Foreskin keratinocyte (primary cell): ENCODE measurements at places on chromosomes 11 and 22.

DNA sequence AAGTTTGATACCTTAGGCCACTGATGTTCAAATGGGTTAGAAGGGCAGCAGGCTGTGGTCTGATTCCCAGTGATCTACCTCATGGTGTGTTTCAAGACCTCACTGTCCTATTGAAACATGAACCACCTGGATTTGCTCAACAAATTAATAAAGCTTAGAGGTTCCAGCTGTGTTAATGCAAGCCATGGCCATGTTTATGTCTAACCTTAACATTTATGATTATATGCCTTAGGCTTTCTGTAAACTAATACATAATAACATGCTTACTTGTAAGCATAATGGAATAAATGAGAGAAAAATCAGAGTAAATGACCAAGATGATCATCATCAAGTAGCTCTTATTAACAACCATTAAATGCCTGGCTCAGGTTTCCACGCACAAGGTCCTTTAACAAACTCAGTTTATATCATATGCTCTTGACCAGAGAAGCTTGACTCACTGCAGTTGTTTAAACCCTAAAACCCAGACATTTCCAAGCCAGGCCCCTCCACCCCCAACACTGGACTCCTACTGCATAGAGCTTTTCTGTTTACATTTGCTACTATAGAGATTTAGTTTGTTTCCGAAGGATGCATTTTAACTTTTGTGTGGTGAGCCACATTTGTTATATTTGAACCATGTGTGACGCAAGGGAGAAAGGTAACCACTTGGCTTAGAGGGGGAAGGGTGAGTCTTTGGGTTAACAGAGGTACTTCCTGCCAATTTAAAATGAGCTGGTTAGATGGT, 43.7 kb downstream of the KREMEN1 start:
- DNase-seq: no peak

DNA sequence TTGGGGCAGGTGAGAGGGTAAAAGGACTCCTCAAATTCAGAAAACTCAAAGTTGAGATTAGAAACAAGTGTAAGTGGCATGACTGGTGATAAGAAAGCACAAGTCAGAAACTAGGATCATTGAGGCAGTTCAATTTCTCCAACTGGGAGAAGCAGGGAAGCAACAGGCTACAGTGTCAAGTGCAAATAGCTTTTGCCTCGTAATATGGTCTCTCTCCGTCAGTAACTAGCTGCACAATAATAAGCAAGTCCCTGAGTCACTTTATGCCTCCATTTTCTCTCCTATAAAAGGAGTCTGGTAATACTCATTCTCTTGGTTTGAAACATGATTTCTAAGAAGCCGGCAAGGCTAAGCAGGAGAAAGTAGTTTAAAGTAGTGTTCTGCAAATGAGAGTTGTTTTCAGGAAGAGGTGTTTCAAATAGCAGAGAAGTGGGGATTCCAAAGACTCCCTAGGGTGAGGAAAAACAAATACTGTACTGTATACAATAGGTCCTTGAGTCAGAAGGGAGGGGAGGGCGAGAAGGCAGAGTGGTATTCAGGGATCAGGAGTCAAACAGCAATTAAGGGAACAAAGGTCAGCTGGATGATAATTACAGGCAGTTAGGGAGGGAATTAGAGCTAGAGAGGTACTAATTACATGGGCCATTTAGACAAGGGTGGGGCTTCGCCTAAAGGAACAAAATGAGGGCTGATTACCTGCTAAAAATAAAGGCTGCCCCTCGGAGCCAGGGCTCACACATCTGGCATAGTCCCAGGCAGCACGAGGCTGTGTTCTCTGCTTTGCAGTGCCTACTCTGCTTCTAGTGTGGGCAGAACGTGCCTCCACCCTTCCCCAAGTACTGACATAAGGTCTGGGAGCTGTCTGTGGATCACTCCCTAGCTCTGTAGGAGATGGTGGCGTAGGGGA, 96.0 kb upstream of the BDNF start:
- DNase-seq: no peak

GRCh38 chr11:75351791-75352587, 528 bp upstream of the ARRB1 start:
- no peak for DNase-seq

GRCh38 chr22:23899042-23899745, 5.0 kb downstream of the MIF start:
- DNase-seq: no peak

- no peak for DNase-seq
Measured at GRCh38 chr22:29707010-29707409, 12.8 kb upstream of the CABP7 start.

- no peak for DNase-seq
Measured at GRCh38 chr11:107683807-107684206, 28.0 kb downstream of the SLN start.

DNA sequence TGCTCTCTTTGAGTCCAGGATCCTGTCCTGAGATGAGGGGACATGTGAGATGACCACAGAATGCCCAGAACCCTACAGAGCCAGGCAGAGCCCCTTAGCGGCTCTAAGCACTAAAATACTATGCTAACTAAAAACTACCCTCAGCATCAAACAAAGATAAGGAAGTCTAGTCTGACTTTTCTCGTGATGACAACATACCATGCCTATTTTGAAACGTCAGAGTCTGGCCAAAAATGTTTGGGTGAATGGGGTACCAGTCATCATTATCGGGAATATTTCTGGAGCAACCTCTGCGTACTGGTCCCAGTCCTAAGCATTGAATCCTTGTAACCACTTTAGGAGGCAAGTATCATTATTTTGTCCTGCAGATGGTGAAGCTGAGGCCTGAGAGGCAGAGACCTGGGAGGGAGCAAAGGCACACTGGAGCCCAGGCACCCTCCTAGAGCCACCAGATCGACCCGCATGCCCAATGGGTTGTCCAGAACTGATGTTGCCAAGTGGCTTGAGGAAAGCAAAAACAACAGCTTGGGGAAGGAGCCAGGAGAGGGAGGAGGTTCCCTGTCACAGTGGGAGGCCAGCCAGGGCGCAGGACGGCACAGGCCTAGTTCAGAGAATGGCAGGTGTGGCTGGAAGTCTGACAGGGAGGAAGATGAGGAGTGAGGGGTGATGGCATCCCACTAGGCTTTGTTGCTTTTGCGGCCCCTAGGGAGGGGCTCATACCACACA, 7.2 kb upstream of the OSM start:
- DNase-seq: no peak

DNA sequence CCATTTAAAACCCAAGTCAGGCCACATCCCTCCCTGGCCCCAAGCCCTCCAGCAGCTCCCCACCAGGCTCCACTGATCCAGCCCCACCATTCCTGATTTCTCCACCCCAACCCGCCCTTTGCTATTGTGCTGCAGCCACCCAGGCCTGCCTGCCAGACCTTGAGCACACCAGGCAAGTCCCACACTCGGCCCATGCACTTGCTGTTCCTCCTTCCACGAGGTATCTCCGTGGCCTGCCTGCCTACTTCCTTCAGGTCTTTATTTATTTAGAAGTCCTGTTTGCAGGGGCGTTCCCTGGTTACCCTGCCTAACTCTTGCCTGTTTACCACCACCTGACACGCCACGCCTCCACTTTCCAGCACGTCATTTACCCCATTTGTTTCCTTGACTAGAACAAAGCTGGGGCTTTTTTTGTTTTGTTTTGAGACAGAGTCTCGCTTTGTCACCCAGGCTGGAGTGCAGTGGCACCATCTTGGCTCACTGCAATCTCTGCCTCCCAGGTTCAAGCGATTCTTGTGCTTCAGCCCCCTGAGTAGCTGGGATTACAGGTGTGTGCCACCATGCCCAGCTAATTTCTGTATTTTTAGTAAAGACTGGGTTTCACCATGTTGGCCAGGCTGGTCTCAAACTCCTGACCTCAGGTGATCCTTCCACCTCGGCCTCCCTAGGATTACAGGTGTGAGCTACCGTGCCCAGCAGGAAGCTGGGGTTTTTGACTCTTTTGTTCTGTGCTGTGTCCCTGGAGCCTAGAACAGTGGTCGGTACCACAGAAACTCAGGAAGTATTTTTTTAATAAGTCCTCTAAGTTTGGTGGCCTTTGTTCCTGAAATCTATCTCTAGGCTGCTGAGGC, 6.7 kb downstream of the CENPM start:
- no peak for DNase-seq

DNA sequence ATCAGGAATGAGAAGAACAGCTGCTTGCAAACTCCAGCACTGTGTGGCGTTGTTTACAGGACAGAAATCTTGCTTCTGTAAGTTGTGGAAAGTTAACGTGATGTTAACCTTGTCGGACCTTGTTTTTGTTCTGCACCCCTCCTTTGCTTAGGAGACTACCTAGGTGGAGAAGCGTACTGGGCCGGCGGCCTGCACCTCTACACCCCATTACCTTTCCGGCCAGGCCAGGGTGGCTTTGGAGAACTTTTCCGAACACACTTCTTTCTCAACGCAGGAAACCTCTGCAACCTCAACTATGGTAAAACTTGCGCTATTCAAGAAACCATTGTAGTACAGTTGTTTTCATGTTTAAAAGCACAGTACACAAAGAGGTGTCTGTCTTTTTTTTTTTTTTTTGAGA, 33.7 kb downstream of the SAMM50 start:
- DNase-seq: no peak

DNA sequence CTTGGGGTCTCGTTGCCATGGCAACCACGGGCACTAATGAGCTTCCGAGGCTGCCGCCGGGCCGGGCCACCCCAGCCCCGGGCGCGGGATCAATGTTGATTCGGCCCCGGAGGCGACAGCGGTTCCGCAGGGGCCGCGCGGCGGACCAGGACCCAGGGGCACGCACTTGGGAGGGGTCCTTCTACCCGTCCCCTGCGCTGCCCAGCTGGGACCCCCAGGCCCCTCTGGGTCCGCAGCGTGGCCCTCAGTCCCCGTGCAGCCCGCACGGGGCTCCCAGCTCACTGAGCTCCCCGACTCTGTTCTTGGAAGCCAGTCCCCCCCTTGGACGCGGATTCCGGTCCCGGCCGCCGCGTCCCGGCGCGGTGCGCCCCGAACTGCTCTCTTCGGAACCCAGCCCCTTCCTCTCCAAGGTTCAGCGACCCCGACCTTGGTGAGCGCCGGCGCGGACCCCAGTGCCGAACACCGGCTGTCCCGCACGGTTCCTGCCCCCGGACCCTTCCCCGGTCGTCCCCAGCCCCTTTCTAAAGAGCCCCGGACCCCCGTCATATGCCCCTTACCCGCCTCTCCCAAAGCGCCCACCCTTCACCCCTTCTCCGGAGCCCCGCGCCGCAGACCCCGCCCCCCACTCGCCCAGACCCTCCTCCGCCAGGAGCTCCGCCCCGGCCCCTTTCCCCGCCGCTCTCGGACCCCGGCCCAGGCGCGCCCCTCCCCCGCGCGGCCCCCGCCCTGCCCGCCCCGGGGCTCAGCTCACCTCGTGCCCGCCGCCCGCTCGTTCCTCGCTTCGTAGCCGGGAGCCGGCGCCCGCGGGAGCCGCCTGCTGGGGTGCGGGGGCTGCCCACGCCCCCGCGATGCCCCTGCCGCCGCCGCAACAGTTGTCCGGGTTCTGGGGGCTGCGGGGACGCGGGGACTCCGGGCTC, 18.3 kb upstream of the SHISAL1 start:
- no peak for DNase-seq

GRCh38 chr11:15780837-15781236, 575.5 kb downstream of the SOX6 start:
- DNase-seq: no peak

GRCh38 chr22:36349726-36350125, 38.0 kb downstream of the MYH9 start:
- DNase-seq: no peak

DNA sequence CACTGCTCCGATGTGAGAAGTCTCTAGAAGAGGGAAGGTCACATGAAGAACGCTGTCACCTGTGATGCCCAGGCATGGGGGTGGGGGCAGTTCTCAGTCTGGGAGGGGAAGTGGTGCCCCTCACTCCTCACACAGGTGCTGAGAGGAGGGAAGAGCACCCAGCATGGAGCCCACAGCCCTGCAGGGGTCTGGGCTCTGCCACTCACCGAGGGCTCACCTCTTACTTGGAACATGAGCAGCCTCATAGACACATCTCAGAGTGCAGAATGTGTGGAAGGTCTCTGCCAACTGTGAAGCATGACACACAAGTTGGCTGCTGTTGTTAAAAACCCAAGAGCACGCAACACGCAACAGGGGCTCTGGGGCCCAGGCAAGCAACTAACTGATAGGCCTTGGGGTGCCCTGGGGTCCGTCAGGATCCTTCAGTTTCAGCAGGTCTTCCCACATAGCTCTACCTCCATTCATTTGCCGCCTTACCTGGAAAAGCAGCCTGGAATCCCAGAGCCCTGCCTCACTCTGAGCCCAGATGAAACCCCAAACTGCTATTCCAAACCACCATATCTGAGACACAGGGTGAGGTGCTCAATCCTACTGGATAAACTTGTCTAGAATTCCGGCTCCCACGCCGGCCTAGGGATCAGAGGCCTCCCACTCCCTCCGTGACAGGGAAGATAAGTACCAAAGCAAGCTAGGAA, 17.5 kb upstream of the TMPRSS4 start:
- no peak for DNase-seq

DNA sequence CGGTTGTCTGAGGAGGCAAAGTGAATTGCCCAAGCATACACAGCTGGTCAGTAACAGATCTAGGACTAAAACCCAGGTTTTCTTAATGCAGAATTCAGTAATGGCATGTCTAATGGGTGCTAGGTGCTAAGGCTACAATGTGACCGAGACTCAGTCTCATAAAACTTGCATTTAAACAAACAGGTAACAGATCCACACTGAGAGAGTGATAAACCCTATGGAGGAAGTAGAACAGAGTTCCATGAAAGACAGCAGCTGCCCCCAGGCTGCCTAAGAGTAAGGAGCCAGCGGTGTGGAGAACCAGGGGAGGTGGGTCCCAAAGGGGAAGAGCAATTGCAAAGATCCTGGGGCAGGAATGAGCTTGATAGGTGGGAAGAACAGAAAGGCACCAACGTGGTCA, 27.3 kb downstream of the MMP13 start:
- no peak for DNase-seq

- no peak for DNase-seq
Measured at GRCh38 chr11:64760759-64761420, 1.1 kb upstream of the PYGM start.

GRCh38 chr11:94806014-94806413, 37.9 kb downstream of the AMOTL1 start:
- DNase-seq: no peak

DNA sequence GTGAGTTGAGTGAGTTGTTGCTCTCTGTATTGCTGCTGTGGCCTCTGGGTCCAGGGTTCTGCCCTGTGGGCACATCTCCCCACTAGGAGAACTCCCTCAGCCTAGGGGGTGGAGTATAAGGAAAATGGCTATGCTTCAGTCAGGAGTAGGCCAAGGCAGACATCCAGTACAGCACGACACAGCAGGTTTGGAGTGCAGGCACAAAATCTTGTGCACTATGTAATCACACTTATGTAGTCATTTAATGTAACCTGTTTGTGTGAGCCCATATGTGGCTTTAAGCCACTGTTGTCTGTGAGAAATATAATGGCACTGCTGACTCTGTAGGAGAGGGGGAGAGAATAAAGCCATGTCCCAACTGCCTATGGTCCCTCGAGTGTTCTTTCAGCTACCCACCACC, 90.1 kb downstream of the CCDC83 start:
- DNase-seq: no peak

- no peak for DNase-seq
Measured at GRCh38 chr11:60658409-60658808, 41.0 kb upstream of the MS4A8 start.

GRCh38 chr11:72826942-72827480, 12.8 kb downstream of the ATG16L2 start:
- DNase-seq: no peak

GRCh38 chr22:46513908-46514550, 23.4 kb downstream of the CELSR1 start:
- DNase-seq: peak; percentile 72
